ENCODE measurements at places on chromosomes 4 and X.

DNA sequence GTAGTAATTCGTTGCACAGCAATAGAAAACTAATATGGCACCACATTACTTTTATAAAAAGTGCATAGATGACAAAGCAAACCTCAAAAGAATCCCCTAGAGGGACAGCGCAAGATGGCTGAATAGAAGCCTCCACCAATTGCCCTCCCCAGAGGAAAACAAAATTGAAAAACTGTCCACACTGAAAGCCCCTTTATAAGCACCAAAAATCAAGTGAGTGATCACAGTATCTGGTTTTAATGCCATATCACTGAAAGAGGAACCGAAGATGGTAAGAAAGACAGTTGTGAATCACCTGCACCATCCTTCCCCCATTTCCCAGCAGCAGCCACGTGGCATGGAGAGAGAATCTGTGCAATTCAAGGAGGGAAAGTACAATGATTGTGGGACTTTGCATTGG is 522.2 kb downstream of the GLUD2 start:
- no peak for DNase-seq

GRCh38 chr4:150310159-150310895 is 232.1 kb downstream of the DCLK2 start:
- no peak for DNase-seq

GRCh38 chr4:137266511-137266910 is 265.8 kb downstream of the PCDH18 start:
- DNase-seq = no peak

GRCh38 chrX:2965965-2966364 is 36.8 kb upstream of the ARSD start:
- no peak for DNase-seq

GRCh38 chr4:148349153-148349552 is 93.1 kb downstream of the NR3C2 start:
- no peak for DNase-seq

- DNase-seq = peak; percentile 22
Measured at GRCh38 chr4:25984266-25984665, 70.2 kb downstream of the SMIM20 start.

- DNase-seq = no peak
Measured at GRCh38 chr4:183872531-183872930, 32.6 kb upstream of the STOX2 start.
